ENCODE measurements at places on chromosomes 3 and 15.

GRCh38 chr15:90309020-90309419, 43.1 kb upstream of the ZNF774 start:
- DNase-seq: no peak

- DNase-seq: no peak
These were observed 133.5 kb downstream of the SNRPN start for GRCh38 chr15:25088261-25088790.

DNA sequence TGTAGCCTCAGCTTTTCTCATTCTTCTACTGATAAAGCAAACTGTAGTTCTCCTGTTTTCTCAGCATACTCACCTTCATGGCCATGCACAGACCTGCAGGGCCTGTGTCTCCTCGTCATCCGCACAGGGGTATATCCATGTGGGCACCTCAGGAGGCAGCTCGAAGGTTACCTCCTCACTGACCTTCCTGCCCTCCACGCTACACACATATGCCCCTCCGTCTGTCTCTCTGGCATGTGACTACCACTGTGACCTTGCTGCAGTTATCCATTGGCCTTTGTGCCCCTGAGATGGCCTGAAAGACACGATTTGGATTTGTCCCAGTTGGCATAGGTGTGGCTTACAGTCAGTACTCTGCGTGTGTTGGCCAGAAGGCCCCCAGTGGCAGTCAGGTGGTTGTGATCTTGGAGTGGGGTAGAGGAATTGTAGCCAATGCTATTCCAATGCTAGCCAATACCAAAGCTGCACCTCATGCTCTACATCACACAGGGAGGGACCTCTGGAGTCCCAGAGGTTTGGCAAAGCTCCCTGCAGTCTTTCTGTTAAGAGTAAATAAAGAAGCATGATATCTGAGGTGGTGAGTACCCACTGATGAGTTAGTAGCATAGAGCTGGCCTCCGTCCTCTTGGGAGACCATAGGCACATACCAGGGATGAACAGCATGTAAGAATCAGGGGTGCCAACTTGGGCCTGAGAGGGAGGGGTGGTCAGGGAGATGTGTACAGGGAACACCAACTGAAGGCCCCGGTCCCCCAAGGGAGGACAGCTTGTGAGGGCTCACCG, 143.4 kb downstream of the EEFSEC start:
- no peak for DNase-seq

DNA sequence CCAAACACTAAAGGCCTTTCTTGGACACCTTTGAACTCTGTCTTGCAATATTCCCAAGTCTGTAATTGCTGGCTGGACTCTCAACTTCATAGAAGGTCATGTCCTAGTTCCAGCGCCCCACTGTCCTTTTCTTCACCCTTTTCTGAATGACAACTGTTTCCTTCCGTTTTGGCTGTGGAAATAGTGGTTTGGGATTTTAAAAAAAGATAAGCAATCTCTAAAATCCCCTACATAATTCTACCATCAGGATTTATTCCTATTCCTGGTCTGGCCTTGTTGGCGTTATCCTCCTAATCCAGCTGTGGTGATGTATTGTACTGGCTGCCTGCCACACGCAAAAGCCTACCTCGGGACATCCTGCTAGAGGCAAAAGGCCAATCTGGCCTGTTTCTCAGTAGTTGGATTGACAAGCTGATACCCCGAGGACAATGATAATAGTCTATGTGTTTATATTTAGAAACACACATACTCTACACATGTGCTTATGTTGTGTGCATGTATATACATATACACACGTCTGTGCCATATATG, 440.3 kb upstream of the DPH6 start:
- DNase-seq: no peak

- DNase-seq: peak; percentile 41
These were observed 901.7 kb downstream of the NTRK3 start for GRCh38 chr15:87354661-87355410.

- DNase-seq: no peak
These were observed 19.9 kb upstream of the C3orf62 start for GRCh38 chr3:49296781-49297411.

DNA sequence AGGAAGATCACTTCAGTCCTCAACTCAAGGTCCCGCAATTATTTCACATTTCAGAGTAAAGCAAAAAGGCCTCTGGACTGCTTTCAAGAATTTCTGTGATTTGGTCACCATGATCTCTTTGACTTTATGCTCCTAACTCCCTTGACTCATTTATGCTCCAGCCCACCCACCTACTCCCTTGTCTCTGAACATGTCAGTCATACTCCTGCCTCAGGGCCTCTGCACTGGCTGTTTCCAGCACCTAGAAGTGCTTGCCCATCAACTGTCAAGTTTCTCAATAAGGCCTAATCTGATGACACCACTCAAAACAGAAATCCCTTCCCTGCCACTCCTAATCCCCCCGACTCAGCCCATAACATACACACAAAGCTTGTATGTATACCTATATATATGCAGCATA, 36.1 kb upstream of the CSPG5 start:
- no peak for DNase-seq

DNA sequence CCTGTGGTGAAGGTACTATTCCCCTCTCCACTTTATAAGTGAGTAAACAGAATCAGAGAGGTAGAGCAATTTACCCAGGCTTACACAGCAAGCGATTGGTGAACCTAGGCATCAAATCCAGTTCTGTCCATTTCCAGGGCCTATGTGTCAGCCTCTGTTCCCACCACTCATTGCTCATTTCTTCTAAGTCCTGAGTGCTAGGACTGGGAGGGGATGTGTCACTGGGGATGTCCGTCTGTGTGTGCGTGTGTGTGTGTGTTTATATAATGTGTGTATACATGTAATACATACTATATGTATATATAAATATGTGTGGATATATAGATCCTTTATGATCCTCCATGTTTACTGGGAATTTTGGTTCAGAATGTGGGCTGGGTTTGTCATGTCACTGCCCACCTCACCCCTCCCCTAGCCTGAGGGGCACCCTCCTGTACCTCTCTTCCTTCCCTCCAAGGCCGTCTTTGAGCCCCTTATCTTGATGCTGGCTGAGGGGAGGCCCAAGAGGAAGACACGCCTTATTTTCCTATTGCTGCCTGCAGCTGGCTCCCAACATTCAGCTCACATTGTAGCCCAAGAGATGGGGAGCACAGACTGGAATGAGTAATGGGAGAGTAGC, 2.1 kb downstream of the TMEM43 start:
- DNase-seq: no peak

- DNase-seq: no peak
These were observed 74.6 kb upstream of the LEKR1 start for GRCh38 chr3:156751461-156752025.

- no peak for DNase-seq
These were observed 11.2 kb upstream of the NTRK3 start for GRCh38 chr15:88267720-88268119.

DNA sequence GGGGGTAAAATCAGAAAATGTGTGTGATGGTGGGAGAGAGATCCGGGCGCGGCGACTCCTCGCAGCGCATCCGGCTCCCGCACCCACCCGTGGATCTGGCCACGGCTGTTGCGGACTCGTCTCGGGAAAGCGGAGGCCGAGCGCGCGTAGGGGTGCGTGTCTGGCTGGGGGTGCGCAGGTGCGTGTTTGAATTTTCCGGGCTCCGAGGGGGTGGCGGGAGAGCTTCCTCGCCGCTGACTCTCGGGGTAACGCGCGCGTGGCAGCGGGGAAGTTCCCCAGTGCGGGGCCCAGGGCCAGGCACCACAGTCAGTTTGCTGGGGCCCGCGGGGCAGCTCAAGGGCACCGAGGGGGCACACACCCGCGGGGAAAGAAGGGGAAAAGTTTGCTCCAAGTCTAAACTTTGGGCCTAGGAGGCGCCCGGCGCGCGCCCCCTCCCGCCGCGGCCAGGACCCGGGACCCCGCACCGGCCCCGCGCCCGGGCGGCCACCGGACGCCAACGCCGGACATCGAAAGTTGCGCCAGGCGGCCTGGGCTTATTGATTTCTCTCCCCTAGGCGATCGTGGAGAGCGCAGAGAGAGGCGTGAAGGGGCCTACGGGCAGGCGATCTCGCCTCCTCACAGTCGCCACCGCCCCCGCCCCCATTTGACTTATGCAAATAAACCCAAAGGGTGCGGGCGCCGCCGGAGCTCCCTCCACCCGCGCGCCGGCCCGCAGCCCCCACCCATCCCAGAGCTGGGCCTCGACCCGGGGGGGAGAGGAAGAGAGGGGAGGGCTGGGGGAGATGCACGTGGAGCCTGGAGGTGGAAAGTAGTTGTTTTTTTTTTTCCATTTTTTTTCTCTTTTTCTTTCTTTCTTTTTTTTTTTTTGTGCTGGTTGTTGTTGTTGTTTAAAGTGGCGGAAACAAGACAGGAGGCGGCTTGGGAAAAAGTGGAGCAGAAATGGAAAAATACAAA, 639 bp downstream of the FOXP1 start:
- DNase-seq: no peak

- DNase-seq: no peak
These were observed 16.4 kb upstream of the SKIC8 start for GRCh38 chr15:78315686-78316282.

GRCh38 chr3:18655827-18656226, 230.7 kb upstream of the SATB1 start:
- DNase-seq: no peak

- DNase-seq: no peak
These were observed 2.0 kb downstream of the C2CD4A start for GRCh38 chr15:62068810-62069167.

DNA sequence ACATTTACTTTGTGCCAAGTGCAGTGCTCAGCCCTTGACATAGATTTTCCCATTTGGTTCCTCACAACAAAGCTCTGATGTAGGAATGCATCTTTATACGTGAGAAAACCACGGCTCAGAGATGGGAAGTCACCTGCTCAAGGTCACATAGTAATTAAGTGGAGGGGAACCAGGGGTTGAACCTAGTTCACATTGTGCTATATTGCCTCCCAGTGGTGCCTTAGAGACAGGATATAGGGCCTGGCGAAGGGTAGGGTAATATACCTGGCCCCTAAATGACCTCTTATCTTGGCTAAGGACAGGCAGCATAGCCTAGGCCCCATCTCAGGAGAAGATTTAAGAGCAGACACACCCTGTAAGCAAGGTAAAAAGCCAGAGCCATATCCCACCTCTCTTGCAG, 71.5 kb downstream of the FOXP1 start:
- DNase-seq: no peak

DNA sequence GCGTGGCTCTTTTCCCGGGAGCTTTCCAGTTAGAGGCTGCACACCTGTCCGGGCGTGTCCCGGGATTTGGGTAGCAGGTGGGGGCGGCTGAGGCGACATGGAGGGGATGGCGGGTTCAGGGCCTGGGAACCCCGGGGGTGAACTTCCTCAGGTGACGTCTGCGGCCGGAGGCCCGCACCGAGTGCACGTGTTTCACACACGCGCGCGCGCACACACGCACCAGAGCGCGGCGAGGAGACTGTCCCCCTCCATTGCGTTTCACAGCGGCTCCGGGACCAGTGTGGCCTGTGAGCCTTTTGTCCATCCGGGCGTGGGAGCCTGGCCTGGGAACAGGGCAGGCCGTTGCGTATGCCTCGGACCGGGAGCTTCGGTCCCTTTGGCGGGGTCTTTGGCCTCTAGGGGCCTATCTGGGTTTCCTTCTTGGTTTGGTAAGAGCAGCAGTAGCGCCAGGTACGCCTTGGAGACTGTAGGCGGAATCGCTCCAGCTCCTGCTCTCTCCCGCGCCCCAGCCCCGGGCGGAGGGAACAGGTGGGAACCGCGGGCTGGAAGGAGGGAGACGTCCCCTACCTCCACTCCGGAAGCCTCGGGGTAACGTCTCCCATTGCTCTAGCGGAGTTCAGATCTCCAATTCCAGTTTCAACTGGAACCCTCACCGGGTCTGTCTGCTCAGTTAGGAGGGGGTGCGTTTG, 220.0 kb downstream of the MEIS2 start:
- DNase-seq: no peak

DNA sequence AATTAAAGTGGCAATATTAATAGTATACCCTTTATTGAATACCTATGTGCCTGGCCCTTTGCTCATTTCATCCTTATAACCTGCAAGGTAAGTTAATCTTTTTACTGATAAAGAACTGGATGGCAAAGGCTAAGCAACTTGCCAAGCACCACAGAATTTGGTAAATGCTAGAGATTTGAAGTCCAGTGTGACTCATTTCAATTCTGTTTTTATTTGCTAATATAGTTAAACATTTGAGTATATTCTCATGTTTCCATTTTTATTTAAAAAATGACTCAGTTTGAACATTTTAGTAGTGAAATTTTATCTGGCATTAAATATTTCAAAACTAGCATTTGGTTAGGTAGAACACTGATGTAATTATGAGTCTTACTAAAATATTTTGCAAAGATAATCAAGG, 11.3 kb downstream of the PFN2 start:
- no peak for DNase-seq

DNA sequence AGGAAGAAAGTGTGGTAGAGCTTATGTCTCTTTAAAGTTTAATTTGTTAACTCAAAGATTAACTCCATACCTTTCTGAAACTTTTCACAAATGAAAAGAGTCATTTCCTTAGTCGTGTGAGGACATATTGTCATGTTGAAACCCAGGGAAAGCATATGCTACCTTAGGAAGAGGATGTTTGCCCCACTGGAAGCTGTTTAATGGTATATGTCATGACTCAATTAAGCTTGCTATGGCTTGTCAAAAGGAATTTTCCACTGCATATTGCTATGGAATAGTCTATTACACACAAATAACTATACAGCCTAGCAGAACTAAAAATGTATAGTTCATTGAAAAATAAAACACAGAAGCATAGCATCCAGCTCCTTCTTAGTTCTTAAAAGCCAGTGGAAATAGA, 69.9 kb downstream of the NSUN3 start:
- DNase-seq: no peak

DNA sequence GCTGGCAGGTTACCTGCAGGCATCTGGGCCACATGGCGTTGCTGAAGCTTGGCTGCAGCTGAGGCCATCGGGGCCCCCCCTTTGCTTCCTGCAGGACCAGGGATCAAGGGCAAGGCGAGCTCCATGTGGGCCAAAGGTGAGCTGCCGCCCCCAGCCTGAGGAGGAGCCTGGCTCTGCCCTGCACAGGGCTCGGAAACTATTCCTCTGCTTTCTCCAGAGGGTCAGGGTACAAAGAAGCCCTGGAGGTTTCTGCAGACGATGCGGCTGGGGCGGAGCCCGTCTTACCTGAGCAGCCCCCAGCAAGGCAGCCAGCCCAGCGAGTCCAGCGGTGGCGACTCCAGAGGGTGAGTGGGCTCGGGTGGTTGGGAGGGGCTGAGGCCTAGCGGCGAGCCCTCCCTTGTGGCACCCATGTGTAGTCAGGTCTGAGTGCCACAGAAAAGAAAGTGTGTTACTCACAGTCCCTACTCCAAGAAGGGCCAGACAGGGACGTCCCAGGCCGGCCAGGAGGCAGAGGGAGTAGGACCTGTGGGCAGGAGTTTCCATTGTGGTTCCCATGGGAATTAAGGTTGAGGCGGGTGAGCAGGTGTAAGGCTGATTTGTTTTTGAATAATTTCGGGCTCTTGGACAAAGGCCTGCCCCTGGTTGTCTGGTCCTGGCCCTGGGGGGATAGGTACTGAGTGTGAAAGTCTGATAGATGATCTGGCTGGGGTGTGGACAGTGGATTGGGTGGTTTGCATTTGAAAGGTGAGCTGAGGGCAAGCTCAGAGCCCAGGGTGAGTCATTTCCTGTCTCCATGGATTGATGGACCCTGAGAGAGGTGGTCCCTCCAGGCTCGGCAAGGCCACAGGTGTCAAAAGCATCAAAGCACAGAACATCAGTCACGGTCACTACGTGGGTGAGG, 25.4 kb downstream of the CFAP100 start:
- no peak for DNase-seq

- peak; percentile 30 for DNase-seq
These were observed 26.0 kb upstream of the VIPR1 start for GRCh38 chr3:42476225-42477125.
